ENCODE measurements at places on chromosomes 6 and 20.

DNA sequence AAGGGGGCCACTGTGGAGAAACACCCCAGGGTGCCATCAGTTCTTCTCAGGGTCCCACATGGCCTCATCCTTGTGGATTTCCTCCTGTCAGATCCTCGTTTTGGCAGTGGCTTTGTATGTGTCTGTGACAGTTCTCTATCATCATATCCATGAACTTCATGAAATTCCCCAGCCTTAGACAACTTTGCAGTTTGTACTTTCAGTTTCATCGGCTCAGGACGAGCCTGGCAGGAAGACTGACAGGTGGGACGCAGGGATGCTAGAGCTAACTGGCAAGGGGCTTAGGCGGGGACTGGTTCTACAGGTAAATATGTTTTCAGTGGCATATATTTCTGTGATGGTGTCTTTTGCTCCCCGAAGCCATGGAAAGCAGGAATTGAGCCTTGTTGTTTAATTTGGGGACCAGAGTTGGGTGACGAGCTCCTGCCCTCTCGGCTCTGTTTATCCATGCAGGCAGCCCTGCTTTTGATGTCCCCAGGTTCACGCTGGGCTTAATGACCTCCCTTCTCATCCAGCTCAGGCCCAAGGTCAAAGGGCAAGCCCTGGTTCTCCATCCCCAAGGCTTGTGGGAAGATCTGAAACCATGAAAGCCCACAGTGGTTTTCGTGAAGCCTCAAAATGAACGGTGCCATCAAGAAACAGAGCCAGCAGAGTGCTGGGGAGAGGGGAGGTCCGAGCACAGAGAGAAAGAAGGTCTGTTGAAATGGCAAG is 11.2 kb downstream of the SDCBP2 start:
- no peak for DNase-seq

DNA sequence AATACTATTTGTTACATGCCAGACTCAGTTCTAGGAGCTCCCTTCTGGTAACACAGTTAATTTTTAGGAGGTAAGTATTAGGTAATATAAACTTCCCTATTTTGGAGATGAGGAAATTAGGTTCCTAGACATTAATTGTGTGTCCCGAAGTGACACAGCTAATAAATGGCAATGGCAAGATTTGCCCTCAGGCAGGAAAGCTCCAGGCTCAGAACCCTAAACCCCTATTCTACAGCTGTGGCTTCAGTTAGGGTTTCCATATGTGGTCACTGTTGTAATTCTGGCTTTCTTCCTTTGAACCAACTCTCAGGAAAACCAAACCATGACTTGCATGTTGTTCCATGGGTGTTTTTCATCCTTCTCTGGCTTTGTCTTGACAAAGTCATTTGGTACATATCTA is 188.2 kb downstream of the PLCB1 start:
- DNase-seq: no peak

DNA sequence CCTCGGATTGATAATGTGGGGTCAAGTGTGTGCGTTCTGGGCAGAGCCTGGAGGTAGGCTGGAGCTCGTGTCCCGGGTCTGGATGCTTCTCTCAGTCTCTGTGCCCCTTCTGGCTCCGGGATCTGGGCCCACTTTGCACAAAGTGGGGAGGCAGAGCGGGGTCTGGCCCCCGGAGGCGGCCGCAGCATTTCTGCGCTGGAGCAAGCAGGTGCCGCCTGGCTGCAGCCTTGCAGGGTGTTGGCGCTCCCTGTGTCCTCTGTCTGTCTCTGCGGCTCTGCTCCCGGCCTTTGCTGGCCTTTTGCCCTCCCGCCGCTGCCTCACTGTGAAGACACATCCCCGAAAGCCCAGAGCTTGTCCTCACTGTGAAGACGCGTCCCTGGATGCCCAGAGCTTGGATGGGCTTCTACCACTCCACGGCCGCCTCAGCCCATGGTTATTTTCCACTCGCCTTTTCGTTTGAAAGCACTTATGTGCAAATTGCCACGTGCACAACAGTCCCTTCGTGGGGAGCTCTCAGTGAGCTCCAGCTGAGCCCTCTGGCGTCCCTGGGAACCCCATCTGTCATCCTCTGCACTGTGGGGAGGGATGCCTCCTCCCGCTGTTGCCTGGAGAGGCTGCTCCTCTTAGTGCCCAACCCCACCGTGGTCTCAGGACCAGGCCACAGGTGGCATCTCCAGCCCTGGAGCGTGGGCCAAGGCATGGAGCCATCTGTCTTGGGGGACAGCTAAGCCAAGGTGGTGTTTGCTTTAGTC is 17.4 kb downstream of the SLCO4A1 start:
- DNase-seq: no peak

DNA sequence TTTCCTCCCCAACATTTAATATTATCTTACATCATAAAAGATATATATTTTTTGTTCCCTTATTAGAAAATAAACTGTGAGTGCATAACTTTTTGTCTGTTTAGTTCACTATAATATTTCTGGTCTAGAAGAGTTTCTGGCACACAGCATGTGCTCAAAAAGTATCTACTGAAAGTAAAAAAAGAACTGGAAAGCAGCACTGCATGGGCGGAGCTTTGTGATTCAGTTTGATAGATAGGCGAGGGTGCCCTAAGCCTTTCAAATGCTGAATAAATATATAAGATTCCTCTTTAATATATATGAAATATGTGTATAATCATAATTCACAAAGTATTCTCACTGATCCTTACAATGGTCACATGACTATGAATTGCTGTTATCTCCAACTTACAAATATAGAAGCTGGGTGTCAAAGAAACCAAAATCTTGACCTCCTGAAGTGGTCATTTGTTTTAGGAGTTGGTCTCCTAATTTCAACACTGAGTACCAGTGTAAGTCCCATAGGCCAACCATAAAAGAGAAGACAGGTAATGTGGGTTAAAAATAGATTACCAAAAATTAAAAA is 50.8 kb downstream of the OR2B2 start:
- no peak for DNase-seq

GRCh38 chr6:167839755-167840154 is 13.0 kb downstream of the AFDN start:
- DNase-seq: no peak

DNA sequence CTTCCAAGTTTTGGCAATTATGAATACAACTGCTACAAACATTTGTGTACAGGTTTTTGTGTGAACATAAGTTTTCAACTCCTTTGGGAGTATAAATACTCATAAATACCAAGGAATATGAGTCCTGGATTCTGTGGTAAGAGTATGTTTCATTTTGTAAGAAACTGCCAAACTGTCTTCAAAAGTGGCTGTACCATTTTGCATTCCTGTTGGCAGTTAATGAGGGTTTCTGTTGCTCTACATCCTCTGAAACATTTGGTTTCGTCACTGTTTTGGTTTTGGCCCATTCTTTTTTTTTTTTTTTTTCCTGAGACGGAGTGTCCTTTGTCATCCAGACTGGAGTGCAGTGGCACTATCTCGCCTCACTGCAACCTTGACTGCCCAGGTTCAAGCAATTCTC is 8.5 kb downstream of the AP5S1 start:
- DNase-seq: no peak

DNA sequence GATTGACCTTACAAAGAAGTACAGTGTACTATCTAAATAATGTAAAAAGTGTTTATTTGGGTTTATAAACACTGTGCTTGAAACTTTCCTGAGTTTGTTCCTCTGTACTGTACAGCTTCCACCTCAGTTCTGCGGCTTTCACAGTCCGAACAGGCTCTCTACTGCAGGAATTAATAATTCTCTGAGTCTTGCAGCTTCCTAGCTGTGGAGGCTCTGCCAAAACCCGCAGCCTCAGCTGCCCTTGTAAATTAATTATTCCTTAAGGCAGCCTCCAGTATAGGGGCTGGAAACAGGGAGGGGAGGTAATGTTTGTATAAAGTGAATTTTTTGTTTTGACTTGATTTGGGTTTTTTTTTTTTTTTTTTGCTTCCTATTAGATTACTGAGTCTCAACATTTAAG is 19.2 kb downstream of the TSPYL4 start:
- no peak for DNase-seq

GRCh38 chr20:22315771-22316170 is 268.6 kb downstream of the FOXA2 start:
- DNase-seq: no peak

- no peak for DNase-seq
Measured at GRCh38 chr20:57507477-57507876, 17.5 kb downstream of the CTCFL start.

DNA sequence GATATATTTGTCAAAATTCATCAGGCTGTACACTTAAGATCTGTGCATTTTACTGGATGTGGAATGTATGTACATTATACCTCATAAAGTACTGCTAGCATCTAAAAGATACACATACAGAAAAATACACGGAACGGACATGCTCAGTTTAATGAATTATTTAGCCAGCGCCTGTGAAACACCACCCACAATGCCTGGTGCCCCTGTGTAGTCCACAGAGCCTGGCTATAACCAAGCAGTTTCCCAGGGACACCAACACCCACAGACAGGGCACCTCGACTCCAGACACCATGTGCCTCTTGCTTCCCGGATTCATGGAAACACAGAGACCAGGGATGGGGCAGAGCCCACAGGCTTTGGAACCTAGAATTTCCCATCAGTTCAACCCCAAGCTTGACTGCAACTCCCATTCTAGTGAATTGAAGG is 17.4 kb upstream of the ARMC12 start:
- DNase-seq: no peak

GRCh38 chr6:144405163-144405562 is 120.0 kb downstream of the UTRN start:
- DNase-seq: no peak

DNA sequence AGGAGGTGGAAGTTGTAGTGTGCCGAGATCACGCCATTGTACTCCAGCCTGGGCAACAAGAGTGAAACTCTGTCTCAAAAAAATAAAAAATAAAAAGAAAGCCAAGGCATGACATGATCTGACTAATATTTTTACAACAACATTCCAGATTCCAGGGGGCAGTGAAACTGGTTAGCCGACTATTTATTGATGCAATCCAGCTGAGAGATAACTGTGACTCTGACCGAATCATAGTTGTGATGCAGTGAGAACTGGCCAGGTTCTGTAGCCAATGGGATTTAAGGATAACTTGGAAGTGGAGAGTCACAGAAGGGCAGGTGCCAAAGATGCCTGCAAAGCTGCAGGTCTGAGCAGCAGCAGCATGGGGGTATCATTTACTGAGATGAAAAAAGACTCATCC is 82.9 kb upstream of the TSHZ2 start:
- DNase-seq: no peak

DNA sequence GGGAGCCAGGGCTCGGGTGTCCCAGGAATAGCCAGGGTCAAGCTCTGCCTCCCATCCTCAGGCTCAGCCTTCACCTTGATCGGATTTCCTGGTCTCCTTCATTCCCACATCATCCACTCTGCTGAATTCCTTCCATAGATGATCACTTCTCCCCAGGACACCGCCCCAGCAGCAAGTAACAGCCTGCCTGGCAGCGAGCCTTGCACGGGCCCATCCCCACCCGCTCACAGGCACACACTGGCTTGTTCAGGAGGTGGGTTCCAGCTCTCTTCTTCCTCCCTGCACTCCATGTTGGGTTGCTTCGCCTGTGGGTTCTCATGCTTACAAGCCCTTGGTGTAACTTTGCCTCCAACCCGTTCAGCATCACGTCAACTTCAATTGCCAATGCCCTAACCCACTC is 113.0 kb upstream of the IYD start:
- DNase-seq: no peak

GRCh38 chr20:51093240-51093763 is 70.4 kb upstream of the KCNG1 start:
- DNase-seq: no peak

- peak; percentile 93 for DNase-seq
Measured at GRCh38 chr6:14286144-14286543, 168.6 kb downstream of the CD83 start.

GRCh38 chr20:939606-940005 is 23.5 kb upstream of the ANGPT4 start:
- DNase-seq: no peak

DNA sequence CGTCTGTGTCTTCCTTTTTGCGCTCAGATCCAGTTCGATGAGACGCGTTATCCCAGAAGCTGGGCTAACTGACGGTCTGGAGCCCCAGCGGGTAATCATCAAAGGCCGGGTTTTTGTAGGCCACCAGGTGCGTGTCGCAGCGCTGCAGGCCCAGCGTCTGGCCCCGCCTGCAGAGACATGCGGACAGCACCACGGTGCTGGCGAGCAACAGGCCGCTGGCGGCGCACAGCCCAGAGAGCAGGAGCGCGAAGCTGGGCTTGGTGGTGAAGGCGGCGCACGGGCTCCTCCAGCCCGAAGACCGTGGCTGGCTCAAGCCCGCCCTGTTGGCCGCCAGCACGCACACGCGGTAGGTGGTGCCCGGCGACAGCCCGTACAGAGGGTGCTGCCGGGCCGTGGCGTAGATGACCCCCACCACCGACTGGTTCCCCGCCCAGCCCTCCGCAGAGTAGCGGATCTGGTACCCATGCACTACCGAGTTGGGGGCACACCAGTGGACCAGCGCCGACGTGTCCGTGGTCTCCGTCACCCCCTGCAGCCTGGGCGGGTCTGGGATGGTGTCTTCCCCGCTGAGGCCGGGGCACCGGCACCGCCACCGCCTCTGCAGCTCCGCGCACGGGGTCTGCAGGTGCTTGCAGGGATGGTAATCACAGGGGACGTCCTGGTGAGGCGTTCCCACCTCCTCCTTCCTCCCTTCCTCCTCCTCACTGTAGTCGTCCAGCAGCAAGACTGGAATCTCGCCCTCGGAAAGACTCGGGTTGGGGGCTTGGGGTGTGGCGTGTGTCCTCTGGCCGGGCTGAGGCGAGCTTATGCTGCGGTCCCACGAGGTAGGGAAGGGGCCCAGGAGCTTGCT is 12.7 kb downstream of the LRRN4 start:
- no peak for DNase-seq

GRCh38 chr6:158044525-158044888 is 62.8 kb downstream of the SYNJ2 start:
- DNase-seq: no peak

Measured in HS-27A (cell line).